ENCODE measurements at places on chromosomes 7 and 10.

DNA sequence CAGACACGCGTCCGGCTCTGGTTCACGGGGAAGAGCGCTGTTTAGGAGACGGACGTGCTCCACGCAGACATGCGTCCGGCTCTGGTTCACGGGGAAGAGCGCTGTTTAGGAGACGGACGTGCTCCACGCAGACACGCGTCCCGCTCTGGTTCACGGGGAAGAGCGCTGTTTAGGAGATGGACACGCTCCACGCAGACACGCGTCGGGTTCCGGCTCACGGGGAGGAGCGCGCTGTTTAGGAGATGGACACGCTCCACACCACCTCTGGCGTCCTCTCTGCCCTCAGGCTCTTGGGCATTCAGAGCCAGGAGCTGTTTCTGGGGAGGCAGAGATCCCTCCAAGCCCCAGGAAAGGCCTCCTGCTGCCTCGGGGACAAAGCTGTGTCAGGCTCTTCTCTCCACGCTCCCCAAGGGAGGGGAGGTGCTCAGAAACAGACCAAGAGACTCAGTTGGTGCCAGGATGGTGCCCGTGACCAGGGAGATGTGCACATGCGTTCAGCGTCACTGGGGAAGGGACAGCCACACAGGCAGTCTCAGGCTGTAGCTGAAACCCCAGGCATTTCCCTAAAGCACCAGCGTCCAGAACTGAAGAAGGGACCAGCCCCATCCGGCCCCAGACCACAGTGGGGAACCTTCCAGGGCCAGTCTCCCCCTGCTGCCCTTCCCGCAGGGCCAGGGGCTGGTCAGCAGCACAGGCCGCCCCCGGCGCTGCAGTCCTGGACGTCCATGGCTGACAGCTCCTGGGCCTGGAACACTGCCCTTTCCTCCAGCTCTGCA lies 175.6 kb downstream of the ELFN1 start:
- DNase-seq, result no peak

DNA sequence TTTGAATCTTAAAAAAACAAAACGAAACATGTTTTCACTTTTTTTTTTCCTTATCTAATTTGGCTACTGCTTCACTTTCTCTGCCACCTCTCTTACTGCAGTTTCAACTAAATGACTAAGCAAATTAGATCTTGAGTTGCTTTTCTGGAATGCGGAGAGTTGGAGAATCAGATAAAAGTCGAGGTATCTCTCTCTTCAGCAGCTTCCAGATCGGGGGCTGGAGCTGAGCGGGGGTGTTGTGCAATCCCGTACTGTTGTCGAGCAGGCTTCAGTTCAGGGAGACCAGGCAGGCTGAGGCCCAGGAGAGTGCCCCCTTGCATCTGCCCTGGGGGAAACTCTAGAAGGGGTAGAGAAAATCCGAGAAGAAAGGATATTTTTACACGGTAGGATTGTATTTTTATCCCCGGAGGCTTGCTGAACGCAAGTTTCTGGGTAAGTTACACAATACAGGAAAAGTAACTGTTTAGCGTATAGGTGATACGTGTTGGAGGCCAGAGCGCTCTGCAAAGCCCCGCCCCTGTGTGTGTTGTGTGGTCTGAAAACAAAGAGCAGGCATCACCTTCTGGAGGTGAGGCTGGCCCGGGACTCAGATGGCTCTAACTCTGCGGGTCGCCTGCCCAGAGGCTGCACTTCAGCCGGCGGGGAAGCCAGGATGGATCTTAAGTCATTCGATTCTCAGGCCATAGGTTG lies 116.6 kb downstream of the KLF6 start:
- DNase-seq, result peak; percentile 34

DNA sequence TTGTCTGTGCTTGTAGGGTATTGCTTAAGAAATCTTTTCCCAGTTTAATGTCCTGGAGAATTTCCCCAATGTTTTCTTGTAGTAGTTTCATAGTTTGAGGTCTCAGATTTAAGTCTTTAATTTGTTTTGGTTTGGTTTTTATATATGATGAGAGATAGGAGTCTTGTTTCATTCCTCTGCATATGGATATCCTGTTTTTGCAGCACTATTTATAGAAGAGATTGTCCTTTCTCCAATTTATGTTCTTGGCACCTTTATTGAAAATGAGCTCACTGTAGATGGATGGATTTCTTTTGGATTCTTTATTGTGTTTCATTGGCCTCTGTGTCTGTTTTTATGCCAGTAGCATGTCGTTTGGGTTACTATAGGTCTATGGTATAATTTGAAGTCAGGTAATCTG lies 20.2 kb downstream of the ADIRF start:
- DNase-seq, result no peak

DNA sequence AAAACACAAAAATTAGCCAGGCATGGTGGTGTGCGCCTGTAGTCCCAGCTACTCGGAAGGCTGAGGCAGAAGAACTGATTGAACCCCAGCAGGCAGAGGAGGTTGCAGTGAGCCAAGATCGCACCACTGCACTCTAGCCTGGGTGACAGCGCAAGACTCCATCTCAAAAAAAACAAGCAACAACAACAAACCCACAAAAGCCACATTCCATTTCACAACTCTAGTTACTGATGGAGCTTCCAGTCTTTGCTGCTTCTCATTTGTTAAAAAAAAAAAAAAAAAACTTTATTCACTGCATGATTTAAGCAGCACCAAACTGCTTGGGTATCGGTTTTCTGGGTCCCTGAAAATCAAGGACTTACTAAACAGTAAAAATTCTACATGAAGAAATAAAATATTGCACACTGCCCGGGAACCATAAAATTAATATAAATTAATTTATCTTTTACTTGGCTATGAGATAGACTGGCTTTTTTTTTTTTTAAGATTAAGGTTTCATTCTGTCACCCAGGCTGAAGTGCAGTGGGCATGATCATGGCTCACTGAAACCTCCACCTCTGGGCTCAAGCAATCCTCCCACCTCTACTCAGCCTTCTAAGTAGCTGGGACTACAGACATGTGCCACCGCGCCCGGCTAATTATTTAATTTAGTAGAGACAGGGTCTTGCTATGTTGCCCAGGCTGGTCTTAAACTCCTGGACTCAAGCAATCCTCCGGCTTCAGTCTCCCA lies 42.0 kb downstream of the SRPK2 start:
- no peak for DNase-seq

GRCh38 chr10:20254078-20254477 lies 437.8 kb downstream of the PLXDC2 start:
- no peak for DNase-seq

DNA sequence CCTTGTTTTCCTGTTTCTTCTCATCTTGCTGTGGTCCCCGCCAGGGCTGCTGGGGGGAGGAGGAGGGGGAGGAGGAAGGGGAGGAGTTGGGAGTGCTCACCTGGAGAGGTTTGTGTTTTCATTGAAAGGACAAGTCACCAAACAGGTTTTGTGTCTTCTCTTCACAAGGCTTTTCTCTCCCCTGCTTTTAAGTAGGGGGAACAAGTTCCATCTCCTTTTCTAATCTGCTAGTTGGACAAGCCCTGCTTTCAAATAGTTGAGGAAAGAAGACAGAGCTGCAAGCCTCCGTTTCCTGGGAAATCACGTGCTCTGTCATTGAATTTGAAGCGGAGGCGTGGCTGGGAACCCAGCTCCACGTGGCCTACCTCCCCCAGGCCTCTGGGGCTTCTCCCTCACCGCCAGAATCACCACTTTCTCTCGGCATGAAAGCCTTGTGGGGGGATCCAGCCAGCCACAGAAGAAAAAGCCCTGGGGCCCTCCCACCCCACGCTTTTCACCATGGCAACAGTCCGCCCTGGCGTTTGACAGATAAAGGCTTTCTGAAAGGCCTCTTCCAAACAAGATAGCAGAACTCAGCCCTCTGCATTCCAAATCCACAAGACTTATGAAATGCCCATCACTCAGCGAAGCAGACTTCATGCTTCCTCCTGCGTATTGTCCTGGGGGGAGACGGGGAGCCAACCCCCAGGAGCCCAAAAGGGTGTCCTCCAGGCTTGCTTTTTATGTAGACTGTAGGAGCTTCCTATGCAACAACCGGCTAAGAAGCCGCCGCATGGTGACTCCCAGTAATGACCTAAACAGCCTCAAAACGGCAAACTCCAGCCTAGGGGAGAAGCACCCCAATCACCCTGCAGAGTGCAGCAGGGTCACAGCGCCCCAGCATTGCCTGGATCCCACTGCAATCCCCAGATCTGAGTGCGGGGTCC lies 51.7 kb downstream of the PROSER2 start:
- DNase-seq, result peak; percentile 15

DNA sequence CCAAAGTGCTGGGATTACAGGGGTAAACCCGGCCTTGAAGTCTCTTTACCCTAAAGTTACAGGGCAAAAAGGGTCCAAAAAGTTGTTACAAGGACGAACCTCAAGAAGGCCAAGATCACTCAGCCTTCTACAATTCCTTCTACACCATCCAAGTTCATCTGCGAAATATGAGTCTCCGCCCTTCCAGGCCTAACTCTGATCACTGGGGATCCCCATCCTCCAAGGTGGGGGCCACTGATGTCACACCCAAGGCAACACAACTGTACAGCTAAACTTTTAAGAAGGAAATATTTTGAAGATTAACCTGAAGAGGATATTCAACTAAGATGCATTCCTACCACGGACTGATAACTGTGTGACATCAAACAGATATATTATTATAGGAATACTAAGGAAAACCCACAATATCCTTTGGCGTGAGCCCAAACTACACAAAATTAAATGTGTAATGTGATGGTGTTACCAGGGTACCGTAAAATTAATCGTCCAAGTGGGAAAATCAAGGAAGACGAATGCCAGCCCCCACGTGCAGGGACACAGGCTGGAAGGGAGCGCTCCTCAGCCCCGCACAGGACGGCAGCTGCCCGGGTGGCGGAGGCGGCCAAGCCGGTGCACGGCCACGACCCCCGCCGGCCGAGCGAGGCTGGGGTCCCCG lies 1.0 kb downstream of the PAXIP1 start:
- DNase-seq, result no peak

DNA sequence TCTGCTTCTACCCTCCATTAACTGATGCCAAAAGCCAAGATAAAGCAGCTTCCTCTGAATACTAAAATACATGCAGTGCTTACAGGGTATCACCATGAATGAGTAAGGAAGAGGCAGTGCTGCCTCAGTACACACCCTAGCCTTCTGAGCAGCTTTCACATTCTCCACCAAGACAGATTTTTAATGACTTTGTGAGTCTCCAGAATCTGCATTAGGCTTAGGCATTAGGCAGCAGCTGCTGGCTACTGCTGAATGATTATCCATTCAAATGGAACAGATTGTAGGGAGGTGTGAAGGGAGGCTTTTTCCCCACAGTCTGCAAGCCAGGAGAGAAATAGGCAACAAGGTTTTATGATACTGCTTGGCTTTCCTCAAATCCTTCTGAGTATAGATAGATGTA lies 1226.7 kb upstream of the LRRN3 start:
- no peak for DNase-seq

- no peak for DNase-seq
Measured at GRCh38 chr10:60099998-60100747, 193.8 kb upstream of the CCDC6 start.

- DNase-seq, result no peak
Measured at GRCh38 chr7:50663396-50664102, 98.3 kb upstream of the DDC start.

GRCh38 chr10:132452651-132453469 lies 55.9 kb downstream of the PWWP2B start:
- peak; percentile 87 for DNase-seq

GRCh38 chr10:71547876-71548846 lies 151.4 kb downstream of the CDH23 start:
- no peak for DNase-seq

- DNase-seq, result no peak
Measured at GRCh38 chr10:43160921-43161255, 22.6 kb downstream of the CSGALNACT2 start.
